Progenitor cell of endocrine pancreas (in vitro differentiated cells): ENCODE measurements at places on chromosomes 6 and 20. TPM values are rescaled to one million over a fixed set of nuclear protein-coding genes. Genes with fewer than 3 reads are reported as not detected.

DNA sequence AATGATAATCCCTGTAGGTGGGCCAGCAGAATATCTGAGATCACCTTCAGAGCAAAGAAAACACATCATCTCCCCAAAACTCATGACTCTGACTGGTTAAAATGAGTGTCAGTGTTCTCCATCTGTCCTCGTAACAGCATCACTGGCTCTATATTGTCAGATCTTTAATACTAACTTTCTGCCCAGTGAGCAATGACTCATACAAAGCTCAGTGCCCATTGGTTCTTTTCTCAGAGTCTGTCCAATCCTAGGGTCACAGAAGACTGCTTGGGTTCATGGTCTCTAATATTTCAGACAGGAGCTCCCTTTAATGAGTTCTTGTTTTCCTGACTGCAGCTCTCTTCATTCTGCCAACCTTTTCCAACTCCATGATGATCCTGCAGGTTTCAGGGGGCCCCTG lies 36.4 kb downstream of the HLA-DPB1 start:
- H3K4me1 ChIP-seq, result peaks cover 7% of the 10 kb centered on the region
- H3K36me3 ChIP-seq, result no peaks in the 10 kb centered on the region
- peaks cover 72% of the 10 kb centered on the region for H3K27me3 ChIP-seq
- H3K4me3 ChIP-seq, result no peak overlapping the region
- H3K27ac ChIP-seq, result no peak overlapping the region

GRCh38 chr6:144710207-144710606 lies 425.1 kb downstream of the UTRN start:
- H3K4me1 ChIP-seq, result peaks cover 9% of the 10 kb centered on the region
- peaks cover 7% of the 10 kb centered on the region for H3K36me3 ChIP-seq
- no peaks in the 10 kb centered on the region for H3K27me3 ChIP-seq
- DNase-seq, result no peak
- H3K27ac ChIP-seq, result peak overlapping the region; percentile 11

- DNase-seq, result no peak
- H3K27me3 ChIP-seq, result no peaks in the 10 kb centered on the region
- H3K4me1 ChIP-seq, result no peaks in the 10 kb centered on the region
- H3K4me3 ChIP-seq, result no peak overlapping the region
- peaks cover 17% of the 10 kb centered on the region for H3K36me3 ChIP-seq
- no peak overlapping the region for H3K27ac ChIP-seq
These were observed 101.4 kb downstream of the LIN28B start for GRCh38 chr6:105058316-105058715.

DNA sequence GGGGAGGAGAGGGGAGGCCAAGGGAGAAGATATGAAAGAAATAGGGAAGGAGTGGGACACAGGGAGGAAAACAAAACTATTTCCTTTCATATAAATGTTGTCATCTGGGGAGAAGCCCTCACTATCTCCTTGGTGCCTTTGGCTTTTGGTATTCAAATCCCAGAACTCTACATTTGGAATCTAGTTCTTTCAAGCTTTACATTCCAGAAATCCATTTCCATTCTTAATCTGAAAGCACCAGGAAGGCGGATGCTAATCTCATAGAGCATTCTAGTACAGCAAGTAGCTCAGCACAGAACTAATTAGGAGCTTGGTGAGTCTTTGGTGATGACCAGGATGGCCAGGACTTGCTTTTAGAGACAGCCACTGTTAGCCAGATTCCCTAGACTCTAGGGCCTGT lies 177.9 kb downstream of the KIF16B start:
- H3K4me3 ChIP-seq, result no peak overlapping the region
- H3K4me1 ChIP-seq, result peaks cover 6% of the 10 kb centered on the region
- H3K27me3 ChIP-seq, result no peaks in the 10 kb centered on the region

DNA sequence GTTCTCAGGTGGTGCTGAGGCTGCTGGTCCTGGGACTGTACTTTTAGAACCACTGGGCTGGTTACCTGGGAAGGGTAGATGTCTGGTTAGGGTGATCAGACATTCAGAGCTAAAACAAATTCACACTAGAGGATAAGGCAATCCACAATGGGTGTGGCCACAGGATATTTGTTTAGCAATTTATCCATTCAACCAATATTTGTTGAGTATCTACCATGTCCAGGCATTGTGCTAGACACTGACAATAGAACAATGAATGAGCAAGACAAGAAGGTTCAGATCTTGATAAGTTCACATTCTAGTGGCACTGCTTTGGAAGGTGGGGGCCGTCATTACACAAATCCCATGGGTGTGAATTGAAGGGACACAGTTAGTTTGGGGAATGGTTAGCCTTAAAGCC lies 131.7 kb downstream of the BCAS1 start:
- DNase-seq, result no peak
- H3K4me1 ChIP-seq, result peaks cover 30% of the 10 kb centered on the region
- H3K4me3 ChIP-seq, result no peak overlapping the region

BRD2 gene
- total RNA-seq, result 229 and 238 TPM in 2 replicates

DNA sequence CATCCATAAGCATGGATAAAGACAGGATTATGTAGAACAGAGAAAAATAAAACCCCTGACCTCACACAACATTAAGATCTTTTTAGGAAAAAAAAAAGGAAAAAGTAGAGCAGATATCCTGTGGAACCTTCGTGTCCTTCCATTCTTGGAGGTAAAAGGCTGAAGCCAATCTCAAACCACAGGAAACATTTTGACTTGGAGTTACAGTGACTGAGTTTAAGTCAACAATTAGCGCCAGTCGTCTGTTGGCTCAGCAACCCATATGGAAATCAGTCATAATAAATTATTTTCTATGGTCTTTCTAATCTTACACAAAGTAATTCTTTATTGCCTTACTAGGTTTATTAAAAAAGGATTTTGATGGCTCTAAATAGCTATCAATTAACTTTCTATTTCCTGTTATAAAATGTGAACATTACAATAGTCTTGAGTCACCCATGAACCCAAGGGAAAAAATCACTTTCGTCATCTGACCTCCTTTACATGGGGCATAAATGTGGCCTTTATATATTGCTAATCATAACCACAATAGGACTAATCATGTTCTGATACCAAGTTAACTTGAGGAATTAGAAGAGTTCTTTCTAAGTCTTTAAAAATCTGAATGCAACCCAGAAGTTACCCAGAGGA lies 592.9 kb downstream of the TFAP2B start:
- no peak for DNase-seq
- H3K4me3 ChIP-seq, result no peak overlapping the region
- H3K27ac ChIP-seq, result no peak overlapping the region
- no peaks in the 10 kb centered on the region for H3K27me3 ChIP-seq

GRCh38 chr6:21220271-21220987 lies 373.1 kb upstream of the SOX4 start:
- no peak overlapping the region for H3K27ac ChIP-seq
- no peaks in the 10 kb centered on the region for H3K36me3 ChIP-seq
- H3K4me1 ChIP-seq, result peaks cover 8% of the 10 kb centered on the region
- no peak overlapping the region for H3K4me3 ChIP-seq
- no peaks in the 10 kb centered on the region for H3K27me3 ChIP-seq
- DNase-seq, result no peak

CNR1 gene
- total RNA-seq, result 23.8 and 26.2 TPM in 2 replicates

DNA sequence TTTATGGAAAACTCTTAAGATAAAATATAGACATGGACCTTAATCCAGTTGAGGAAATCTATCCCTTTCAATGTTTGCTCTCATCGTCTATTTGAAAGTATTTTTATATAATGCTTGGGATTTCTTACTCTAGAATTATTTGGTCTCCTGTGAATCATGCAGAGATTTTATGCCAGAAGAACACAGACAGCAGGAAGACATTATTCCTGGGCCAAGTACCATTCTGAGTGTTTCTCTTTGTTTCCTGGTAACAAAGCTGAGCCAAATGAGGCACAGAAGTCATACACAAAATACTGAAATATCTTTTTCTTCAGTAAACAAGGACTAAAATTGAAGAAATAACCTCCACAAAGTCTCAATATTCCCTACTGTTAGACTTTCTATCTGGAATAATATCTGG lies 538.2 kb upstream of the EYS start:
- no peaks in the 10 kb centered on the region for H3K36me3 ChIP-seq
- no peaks in the 10 kb centered on the region for H3K4me1 ChIP-seq
- no peaks in the 10 kb centered on the region for H3K27me3 ChIP-seq
- no peak overlapping the region for H3K4me3 ChIP-seq

GRCh38 chr6:23511817-23512216 lies 614.2 kb upstream of the NRSN1 start:
- no peaks in the 10 kb centered on the region for H3K27me3 ChIP-seq
- H3K4me3 ChIP-seq, result no peak overlapping the region
- H3K36me3 ChIP-seq, result no peaks in the 10 kb centered on the region
- H3K4me1 ChIP-seq, result no peaks in the 10 kb centered on the region
- no peak for DNase-seq

COX4I2 gene
- total RNA-seq, result not detected in 2 replicates

GRCh38 chr6:168675933-168676551 lies 235.1 kb downstream of the SMOC2 start:
- peak overlapping the region; percentile 96 for H3K27ac ChIP-seq
- peaks cover 11% of the 10 kb centered on the region for H3K36me3 ChIP-seq
- H3K27me3 ChIP-seq, result no peaks in the 10 kb centered on the region
- no peak for DNase-seq
- H3K4me1 ChIP-seq, result peaks cover 37% of the 10 kb centered on the region

- DNase-seq, result no peak
- no peaks in the 10 kb centered on the region for H3K4me1 ChIP-seq
- no peak overlapping the region for H3K27ac ChIP-seq
- no peaks in the 10 kb centered on the region for H3K36me3 ChIP-seq
- no peak overlapping the region for H3K4me3 ChIP-seq
These were observed 12.3 kb downstream of the CYP21A2 start for GRCh38 chr6:32050562-32050961.

LRRC73 gene
- total RNA-seq, result 1.5 and 1.6 TPM in 2 replicates

GRCh38 chr6:31729515-31729978 lies 448 bp upstream of the DDAH2 start:
- no peaks in the 10 kb centered on the region for H3K27me3 ChIP-seq
- DNase-seq, result peak; percentile 75
- H3K4me1 ChIP-seq, result peaks cover 23% of the 10 kb centered on the region
- peaks cover 50% of the 10 kb centered on the region for H3K36me3 ChIP-seq
- H3K4me3 ChIP-seq, result peak overlapping the region; percentile 98
- peak overlapping the region; percentile 96 for H3K27ac ChIP-seq

TMC2 gene
- not detected in 2 replicates for total RNA-seq

C4A gene
- 13.1 and 14.1 TPM in 2 replicates for total RNA-seq

PRSS16 gene
- 28.2 and 29.8 TPM in 2 replicates for total RNA-seq

DNMT3B gene
- total RNA-seq, result 15.4 and 15.9 TPM in 2 replicates

MEI4 gene
- total RNA-seq, result 1.9 and 2.6 TPM in 2 replicates

PKHD1 gene
- total RNA-seq, result 1.3 and 1.4 TPM in 2 replicates

DNA sequence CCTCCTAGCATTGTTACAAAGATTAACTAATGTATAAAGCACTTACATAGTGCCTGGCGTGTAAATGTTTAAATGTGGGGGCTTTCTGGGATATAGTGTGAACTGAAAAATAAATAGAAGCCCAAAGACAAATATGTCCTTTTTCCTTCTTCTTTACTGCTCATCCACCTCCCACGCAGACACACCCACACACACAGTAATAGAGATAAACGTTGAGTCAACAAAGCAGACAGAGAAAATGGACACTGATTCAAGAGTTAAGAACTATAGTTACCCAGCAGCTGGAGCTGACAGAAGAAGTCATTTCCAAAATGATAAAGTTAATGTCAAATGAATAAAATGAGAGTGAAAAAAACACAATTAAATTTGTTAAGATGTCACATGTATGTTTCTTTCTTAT lies 68.3 kb downstream of the FHL5 start:
- no peaks in the 10 kb centered on the region for H3K27me3 ChIP-seq
- DNase-seq, result no peak
- no peak overlapping the region for H3K4me3 ChIP-seq
- H3K27ac ChIP-seq, result no peak overlapping the region

DNA sequence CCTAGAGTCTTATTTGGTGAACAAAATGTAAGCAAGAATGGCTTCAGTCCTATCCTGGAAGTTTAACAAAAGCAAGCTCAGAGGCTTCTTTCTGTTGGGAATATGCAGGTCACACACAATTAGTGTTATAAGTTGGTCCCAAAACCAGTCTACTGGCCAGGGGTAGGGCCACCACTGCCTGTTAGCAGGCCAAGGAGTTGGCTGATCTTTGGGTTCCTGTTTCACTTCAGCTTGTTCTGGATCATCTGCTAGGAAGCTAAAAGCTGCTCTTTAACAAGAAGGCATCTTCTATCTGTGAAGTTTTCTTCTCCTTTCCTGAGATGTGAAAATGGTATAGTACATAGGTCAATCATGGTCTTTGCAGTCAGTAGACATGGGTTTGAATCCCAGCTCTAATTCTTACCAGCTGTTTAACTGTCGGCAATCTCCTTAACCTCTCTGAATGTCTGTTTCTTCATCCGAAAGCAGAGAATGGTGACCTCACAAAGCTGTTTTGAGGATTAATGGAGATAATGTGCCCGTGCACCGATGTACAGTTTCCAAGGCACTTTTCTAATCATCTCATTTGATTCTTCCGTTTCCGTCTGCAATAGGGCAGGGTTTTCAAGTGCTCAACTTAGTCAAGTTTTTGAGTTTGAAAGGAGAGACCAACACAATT lies 271.2 kb upstream of the TAB2 start:
- no peak for DNase-seq
- H3K27me3 ChIP-seq, result no peaks in the 10 kb centered on the region
- no peaks in the 10 kb centered on the region for H3K36me3 ChIP-seq
- no peak overlapping the region for H3K27ac ChIP-seq
- no peaks in the 10 kb centered on the region for H3K4me1 ChIP-seq
- no peak overlapping the region for H3K4me3 ChIP-seq

PSMA7 gene
- total RNA-seq, result 221 and 234 TPM in 2 replicates

DNA sequence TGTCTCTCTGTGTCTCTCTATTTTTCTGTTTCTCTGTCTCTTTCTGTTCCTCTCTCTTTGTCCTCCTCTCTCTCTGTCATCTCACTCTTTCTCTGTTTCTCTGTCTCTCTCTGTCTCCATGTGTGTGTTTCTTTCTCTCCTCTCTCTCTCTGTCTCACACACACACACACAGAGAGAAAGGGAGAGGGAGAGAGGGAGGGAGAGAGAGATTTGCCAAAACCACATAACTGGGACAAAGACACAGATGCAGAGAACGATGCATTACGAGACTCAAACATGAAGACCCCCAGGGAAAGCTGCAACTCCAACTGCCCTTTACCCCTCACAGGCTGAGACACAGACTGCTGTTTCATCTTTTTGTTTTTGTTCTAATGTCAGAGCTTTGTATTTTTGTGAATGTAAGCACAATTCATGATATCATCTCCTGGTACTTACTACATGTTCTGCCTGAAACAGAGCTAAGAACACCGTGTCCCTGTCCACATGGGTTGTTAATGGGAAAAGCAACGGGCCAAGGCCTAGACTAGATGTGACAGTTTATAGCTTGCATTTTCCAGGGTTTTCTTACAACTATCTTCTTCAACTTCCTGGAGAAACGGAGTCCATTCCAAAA lies 177.1 kb upstream of the ARID1B start:
- no peak for DNase-seq
- no peak overlapping the region for H3K4me3 ChIP-seq
- H3K4me1 ChIP-seq, result peaks cover 1% of the 10 kb centered on the region
- H3K36me3 ChIP-seq, result peaks cover 3% of the 10 kb centered on the region
- peaks cover 25% of the 10 kb centered on the region for H3K27me3 ChIP-seq
- no peak overlapping the region for H3K27ac ChIP-seq

ELOVL2 gene
- total RNA-seq, result 5.6 and 6.0 TPM in 2 replicates

PAK5 gene
- total RNA-seq, result 9.7 and 12.2 TPM in 2 replicates

RAMACL gene
- 1.7 and 2.7 TPM in 2 replicates for total RNA-seq
